ENCODE measurements at places on chromosomes 6 and 20.

DNA sequence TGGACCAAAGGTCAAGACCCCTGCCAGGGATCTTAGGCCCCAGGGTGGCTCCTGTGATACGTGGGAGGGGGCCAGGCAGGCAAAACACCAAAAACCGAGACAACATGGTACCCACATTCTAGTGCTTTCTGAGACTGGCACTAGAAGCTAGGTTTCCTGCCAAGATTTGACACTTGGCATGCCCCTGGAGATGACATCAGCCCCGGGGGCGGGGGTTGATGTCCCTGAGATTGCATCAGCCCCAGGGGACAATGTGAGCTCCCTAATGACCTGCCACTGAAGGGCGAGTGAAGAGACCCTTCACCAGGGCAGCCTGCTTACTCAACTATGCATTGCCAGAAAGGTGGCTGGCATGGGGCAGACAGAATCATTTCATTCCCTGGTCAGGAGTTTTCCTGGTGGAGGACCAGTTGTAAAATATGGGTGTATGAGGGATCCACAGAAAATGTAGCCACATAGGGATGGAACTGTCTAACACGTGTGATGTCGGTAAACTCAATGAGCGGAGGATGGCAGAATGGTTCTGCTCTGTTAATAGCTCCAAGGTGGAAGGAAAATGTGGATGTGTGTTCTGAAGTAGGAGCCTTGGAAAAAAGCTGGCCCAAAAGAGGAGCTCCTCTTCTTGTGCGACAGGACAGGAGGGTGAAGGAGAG lies 219.7 kb downstream of the UNC5CL start:
- no peak for DNase-seq

- DNase-seq = no peak
These were observed 294.5 kb downstream of the ZFAND3 start for GRCh38 chr6:38113825-38114576.

GRCh38 chr6:83872386-83873118 lies 13.1 kb downstream of the CYB5R4 start:
- DNase-seq = no peak

DNA sequence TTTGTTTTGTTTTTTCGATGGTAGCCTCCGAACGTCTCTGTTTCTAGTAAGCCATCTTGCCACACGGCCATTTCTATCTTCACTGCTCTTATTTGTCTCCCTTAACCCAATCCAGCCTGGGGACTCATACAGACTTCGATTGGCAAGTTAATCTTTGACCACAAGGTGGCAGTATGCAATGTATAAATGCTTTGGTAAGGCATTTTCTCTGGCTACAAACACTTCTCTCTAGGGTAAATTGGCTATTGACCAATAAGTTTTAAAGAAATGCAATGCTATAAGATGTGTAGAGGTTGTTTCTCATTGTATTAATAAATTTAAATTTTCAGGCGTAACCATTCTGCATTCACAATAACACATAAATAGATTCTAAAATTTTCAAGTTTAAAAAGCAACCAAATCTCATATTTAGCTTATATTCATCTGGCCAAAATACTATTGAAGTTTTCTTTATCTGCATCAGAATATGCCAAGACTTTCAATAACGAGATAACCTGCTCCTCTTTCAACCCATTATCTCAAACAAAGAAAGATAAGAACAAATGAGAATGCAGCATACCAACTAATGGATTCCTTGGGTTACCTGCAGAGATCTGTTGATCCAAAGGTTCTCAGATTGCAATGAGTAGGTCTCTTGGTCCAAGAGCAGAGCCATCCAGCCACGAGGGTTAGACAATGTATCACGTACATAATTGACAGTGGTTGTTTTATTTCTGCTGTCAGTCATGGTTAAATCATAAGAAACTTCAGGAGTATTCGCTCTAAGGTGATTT lies 231.9 kb downstream of the PKHD1 start:
- no peak for DNase-seq

GRCh38 chr6:52230685-52231084 lies 13.6 kb downstream of the IL17F start:
- DNase-seq = no peak

GRCh38 chr6:108873251-108873650 lies 25.0 kb downstream of the ARMC2 start:
- no peak for DNase-seq

GRCh38 chr6:18245642-18246041 lies 18.7 kb downstream of the DEK start:
- DNase-seq = no peak

GRCh38 chr20:5569021-5569420 lies 181.2 kb upstream of the SHLD1 start:
- DNase-seq = no peak

DNA sequence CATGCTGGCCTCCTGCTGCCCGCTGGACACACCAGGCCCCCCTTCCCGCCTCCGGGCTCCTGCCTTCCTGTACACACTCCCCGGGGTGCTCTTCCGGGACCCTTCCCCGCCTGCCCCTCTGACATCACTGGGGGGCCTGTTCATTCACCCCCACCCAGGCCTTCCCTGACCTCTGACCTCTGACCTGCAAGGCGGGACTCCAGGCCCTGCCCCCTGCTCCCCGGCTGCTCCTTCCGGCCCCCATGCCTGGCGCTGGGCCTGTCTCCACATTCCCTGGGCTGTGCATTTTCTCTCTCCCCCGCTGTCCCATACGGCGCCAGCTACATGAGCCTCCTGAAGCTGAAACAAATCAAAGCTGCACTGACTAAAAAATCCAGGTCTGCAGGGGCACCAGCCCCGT lies 71.6 kb upstream of the GATA5 start:
- DNase-seq = no peak

GRCh38 chr20:32366380-32366779 lies 8.2 kb downstream of the ASXL1 start:
- no peak for DNase-seq

DNA sequence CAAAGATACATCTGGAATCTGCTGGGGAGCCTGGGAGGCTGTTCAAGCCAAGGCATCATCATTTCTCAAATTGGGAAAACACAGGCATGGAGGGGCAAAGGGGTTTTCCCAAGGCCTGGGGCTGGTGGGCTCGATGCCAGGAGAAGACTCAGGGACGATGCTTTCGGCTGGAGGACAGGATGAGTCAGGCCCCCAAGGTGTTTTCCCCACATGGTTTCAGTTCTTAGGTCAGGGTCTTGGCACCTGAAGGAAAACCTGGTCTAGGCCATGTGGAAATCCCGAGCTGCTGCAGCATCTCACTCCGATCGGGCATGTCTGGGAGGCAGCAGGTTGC lies 348.1 kb downstream of the CDC5L start:
- DNase-seq = no peak

GRCh38 chr6:36075656-36076055 lies 48.0 kb downstream of the MAPK14 start:
- DNase-seq = no peak

DNA sequence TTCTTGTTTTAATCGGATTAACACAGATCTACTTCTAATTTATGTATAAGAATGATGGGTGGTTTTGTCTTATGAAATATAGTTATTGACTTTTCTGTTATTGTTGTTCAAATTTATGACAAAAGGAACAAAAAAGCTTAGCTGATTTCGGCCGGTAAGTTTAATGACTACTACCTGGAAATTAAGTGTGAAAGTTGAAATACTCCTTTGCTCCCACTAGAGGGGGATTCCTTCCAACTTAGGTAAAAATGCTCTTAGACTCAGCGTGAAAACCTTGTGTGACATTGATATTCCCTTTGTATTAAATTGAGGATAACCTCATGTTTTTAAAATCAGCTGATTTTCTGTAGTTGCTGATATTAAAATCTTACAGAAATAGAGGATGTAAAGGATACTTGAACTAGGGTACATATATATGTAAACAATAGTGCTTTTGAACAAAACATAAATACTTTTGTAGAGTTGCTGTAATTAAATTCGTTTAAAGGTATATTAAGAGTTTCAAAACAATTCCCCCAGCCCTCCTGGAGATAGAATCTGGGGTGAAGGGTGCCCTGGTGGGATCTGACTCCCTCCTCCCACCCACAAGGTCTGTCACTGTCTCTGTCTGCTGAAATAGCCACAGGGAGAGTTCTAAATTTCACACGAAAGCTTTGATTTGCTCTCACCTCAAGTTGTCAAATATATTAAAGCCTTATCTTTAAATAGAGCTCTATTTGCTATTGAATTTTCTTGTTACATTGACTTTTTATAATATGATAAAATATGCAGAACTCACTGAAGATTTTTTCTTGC lies 257.5 kb downstream of the ARID1B start:
- no peak for DNase-seq

DNA sequence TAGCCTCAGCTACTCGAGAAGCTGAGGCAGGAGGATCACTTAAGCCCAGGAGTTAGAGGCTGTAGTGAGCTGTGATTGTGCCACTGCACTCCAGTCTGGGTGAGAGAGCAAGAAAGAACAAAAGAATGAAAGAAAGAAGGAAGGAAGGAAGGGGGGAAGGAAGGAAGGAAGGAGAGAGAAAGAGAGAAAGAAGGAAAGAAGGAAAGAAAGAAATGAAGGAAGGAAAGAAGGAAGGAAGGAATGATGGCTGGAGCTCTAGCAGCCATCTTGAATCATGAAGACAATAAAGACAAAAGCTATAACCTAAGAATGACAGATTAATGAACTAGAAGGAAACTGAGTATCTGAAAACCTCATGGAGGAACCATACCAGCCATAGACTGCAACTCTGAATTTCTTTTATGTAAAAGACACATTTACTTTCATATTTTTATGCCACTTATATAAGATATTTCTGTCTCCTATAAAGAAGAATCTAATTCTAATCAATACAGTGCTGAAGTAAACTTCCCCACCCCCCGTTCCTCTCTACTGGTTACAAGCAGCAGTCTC lies 522.3 kb upstream of the JARID2 start:
- no peak for DNase-seq

- peak; percentile 90 for DNase-seq
These were observed 1.3 kb downstream of the SOBP start for GRCh38 chr6:107491138-107491609.

GRCh38 chr6:85593438-85594196 lies at the start of gene SNX14:
Gene SNX14 (minus strand): TSS chr6:85593858. CDS start chr6:85593718, 140 bp downstream.
- peak; percentile 96 for DNase-seq

DNA sequence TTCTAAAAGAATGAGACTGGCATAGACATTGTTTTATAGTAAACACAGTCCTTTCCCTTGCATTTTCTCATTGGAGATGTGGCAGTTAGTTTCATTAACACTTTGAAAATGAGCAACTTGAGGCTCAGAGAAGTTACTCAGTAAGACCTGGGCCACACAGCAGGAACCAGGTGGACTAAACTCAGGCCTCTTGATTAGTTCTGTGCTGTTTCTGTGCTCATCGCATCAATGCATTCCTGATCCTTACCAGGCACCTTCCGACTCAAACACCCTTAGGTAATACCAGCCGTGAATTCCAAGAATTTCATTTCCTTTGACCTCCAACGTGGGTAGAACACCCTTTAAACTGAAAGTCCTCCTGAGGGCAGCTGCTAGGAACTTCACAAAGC lies 362.8 kb downstream of the ESR1 start:
- no peak for DNase-seq

GRCh38 chr6:89021629-89022028 lies 58.2 kb upstream of the RNGTT start:
- DNase-seq = no peak

DNA sequence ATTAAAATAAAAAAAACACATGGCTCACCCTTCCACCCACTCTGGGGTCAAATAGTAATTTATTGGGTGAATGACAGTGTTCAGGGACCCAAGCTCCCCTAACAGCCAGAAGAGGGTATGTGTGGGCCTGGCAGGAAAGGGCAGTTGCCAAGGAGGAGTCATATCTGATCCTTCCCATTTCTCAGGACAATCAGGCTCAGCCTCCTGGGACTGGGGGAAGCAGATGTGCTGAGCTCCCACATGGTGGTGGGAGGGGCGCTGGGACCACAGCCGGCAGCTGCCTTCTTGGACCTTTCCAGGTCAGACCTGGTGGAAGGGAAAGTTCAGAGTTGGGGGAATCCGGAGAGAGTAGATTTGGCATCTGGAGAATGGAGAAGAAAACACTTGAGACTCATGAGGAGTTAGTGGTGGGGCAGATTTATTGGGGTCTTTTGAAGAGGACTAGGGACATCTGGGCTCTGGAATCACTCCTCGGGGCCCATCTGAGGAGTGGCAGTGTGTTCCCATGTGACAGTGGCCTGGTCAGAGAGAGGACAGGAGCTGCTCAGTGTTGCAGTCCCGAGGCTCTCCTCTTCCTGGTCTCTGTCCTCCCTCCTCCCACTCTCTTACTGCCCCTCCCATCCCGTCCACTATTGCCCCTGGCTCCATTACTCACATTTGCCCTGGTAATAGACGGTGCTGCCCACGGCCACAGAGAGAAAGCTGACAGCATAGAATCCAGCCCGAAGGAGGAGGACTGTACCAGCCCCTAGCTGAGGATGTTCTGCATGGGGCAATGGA lies 3.0 kb downstream of the LST1 start:
- DNase-seq = no peak

DNA sequence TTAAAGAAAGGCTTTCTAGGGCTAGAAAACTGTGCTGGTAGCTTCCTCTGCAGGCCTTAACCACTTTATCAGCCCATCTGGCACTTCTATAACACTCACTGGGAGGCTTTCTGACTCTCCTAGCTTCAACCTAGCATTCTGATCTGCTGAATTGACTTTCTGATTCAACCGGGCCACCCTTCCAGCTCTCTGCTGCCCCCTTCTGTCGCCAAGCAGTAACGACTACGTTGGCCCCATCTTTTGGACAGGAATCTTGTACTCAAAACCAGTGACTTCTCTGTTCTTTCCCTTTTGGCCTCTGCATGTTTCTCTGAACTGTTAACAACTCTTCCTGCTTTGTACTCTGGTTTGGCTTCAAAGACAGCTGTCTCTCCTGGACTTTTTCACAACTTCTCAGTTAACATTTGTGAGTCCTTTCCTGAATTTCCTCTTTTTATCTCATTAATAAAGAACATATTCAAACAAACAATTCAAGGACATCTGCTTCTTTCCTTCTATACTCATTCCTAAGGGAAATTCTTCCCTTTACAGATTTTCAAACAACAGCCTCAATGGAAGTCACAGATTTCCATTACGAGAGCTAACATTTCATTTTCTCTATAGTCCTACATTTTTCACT lies 43.9 kb upstream of the FAM135A start:
- no peak for DNase-seq

DNA sequence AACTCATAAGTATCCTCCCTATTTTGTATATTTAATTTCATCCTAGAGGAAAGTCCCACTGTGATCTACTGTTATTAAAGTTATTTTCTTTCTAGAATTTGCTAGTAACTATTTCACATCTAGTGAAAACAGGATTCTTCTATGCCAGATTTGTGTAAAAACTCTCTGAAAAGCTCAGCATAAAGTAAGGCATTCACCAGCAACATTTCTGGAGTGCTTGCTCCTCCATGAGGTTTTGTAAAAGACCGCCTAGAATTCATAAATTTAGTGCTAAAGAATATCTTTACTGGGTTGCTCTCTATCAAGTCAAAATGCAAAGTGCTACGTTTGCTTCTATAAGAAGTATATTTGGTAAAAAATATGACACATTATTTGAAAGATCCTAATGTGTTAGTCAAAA lies 173.5 kb upstream of the IRAK1BP1 start:
- DNase-seq = no peak

All from chondrocyte (in vitro differentiated cells).